ENCODE measurements at places on chromosomes 12 and 14.

GRCh38 chr14:27049701-27050100 lies 451.9 kb upstream of the NOVA1 start:
- DNase-seq = no peak

DNA sequence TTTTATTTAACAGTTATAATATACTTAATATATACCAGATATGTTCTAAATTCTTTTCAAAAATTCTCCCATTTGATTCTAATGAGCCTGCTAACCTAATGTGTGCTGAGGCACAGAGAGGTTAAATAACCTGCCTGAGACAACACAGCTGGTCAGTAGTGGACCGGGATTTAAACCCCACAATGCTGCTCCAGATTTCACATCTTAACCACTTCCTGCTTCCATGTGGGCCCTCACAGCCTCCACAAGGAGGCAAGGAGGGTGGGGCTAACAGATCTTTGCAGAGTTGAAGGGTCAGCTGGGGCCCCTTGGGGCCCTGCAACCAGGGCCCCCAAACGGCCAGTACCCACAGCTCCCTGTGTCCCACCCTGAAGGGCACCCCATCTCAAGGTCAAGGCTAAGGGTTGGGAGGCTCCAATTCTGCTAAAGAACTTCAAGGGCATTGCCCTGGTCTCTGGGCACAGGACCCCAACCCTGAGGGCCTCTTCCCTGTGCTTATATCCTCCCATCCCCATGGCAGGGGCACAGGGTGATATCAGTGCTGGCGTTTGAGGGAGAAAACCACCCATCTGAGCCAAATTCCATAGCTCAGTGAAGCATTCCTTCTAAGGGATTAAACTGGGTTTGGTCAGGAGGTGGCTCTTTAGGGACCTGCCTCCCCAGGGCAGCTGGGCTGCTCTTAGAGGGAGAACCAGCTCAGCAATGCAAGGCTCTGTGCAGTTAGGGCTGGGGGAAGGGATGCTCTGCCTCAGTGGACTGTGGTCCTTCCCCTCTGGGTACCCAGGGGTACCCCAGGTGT lies 2.2 kb downstream of the KRT80 start:
- DNase-seq = no peak

GRCh38 chr12:69161829-69162228 lies 77.5 kb upstream of the CPSF6 start:
- no peak for DNase-seq

GRCh38 chr12:50603817-50604639 lies 99.2 kb downstream of the DIP2B start:
- DNase-seq = no peak

DNA sequence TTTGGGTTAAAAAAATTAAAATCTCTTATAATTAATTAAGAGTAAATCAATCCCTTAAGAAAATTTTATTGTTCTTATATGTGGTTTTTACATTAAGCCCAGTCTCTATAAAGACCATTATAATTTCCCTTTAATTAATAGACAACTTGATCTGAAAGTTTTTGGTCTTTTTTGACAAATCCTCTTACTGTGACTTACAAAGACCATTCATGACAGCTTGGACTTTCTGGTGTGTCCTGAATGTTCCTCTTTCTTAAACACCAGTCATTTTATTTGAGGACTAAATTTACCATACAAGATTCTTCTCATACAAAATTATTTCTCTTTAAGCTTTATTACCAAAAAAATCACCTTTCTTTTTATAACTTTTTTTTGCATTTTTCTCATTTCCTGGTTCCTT lies 368.3 kb downstream of the ADGRD1 start:
- no peak for DNase-seq

DNA sequence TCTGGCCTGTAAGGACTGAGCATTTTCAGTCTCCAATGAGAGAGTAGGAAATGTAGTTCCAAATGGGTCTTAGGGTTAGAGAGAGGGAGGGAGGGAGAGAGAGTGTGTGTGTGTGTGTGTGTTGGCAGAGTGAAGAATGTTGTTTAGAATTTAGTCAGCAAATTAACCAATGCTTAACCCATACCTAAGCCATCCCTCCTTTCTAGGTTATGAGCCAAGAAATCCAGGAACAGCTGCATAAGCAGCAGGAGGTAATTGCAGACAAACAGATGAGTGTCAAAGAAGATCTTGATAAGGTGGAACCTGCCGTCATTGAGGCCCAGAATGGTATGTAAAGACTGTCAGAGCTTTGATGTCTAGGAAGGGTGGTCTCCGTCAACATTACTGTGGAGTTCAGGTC lies 56.9 kb downstream of the HSP90AA1 start:
- DNase-seq = no peak

GRCh38 chr14:98296895-98297294 lies 975.1 kb downstream of the BCL11B start:
- no peak for DNase-seq

DNA sequence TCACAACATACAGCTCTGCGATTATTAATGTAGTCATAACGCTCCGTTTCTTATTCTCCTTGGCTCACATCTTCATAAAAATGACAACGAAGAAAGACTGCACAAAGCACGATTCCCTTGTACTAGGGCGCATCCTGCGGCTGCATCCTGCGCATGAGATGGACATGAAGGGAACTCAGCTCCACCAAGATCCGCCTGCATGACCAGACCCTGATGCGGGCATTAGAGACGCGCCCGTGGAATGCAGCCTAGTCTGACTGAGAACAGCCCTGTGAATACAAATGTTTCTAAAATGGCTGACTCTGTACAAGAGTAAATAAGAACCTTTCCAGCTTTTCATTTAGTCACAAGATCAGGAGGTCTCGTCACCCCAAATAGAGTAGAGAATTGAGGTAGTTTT lies 422.2 kb downstream of the NOVA1 start:
- DNase-seq = no peak

DNA sequence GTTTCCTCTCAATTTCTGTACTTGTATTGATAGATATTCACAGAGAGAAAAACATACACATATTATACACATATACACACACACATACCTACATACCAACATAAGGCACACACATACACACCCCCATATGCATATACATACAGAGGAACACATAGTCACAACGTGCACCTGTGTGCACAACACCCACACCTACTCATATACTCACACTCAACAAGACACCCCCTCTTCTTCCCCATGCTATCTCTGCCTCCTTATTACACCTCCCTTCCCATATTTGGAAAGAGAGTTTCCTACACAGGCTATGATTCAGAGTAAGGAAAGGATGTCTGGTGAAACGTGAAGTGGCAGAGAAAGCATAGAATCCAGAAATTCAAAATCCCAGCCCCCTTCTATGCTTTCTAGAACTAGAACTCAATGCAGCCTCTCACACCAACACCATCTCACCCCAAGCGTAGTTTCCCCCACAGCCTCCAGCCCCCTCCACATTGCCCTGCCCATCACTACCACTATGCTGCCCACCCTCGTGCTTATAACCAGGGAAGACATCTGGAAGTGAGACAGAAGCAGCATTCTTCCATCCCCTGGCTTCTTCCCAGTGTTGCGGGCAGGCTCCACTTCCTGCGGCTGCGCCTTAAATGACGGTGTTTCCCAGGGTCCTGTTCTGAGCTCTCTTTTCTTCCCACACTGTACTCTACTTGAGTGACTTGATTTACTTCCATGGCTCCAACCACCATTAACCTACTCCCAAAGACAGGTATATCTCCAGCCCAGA lies 2.4 kb downstream of the RNASE8 start:
- DNase-seq = no peak

DNA sequence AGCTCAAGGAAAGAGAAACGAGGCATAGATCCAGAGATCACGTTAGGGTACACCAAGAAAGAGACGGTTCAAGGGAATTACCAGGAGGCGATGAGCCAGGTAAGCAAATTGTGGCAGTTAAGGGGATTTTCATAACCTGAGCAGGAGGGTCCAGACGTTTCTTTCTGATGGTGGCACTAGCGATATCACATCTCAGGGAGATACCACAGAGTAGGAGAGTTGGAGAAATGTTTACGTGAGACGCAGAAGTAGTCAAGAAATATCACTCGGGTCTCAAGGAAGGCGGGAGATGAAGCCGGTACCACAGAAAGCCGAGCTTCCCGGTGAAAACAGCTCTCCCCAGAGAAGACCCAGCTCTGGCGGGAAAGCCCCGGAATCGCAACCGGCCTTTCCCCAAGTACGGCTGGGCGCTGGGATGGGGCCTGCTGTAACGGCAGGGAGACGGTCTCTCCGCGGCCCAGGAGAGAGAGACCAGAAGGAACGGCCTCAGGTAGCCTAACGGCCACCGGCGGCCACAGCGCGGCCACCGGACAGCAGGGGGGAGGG lies 485 bp downstream of the SENP1 start:
- peak; percentile 54 for DNase-seq

- peak; percentile 44 for DNase-seq
Observed at GRCh38 chr12:9943240-9943639, 11.1 kb upstream of the CLEC2A start.

DNA sequence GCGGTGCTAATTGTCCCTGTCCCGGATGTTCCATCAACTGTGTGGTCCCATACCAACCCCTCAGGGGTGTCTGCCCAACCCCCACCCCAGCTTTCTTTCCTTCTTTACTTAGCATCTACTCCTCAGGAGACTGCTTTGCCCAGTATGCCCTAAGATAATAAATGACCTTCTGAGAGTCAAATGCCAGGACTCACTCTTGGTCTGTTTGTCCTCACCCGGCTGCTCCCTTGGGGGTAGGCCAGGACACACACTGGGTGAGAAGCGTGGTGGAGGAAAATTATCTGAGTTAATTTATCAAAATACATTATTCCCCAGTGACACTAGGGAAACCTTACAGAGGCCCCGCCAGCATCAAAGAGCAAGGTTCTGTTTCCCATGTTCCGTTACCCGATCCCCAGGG lies 457.0 kb downstream of the RGS6 start:
- DNase-seq = no peak

DNA sequence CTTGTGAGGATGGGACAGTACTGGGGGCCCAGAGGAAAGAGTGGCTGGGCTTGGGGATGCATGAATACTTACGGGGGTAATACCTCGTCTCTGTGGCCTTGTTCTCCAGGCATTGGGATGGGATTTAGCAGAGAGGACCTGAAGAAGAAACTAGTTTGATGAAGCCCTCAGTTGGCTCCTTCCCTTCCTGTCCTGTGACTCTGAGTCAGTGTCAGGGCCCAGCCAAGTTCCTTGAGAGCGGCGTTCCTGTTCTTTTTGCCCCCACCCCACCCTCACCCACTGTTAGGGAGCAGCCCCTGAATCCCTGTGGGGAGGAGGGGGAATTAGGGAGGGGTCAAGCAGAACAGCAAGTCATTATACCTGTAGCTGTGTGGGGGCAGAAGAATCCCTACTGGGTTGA lies 5.2 kb upstream of the LRP1-AS start:
- no peak for DNase-seq

DNA sequence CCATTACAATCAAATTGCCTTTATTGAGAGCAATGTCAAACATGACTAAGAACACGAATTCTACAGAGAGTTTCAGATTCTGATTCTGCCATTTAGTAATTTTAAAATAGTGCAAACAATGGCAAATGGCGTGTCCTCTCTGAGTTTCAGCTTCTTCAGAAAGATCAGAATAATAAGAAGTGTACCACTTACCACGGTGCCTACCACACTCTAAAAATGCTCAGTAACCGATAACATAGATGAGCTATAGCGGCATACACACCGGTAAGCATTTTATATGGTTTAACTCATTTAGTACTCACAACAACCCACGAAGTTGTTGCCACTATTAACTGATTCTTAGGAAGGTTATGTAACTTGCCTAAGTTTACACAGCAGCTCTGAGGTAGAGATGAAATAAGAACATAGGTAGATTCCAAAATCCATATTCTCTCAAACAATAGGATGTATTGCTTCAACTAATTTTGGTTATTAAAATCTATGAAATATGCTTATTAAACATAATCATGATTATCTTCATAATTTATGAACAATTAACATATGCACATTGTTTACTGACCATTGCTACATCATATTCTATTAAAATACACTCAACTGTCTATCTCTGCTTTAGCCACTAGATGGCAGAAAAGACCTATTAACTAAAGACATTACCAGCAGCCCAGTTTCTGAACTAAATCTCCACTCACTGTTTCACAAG lies 38.3 kb downstream of the SLC6A15 start:
- peak; percentile 20 for DNase-seq

DNA sequence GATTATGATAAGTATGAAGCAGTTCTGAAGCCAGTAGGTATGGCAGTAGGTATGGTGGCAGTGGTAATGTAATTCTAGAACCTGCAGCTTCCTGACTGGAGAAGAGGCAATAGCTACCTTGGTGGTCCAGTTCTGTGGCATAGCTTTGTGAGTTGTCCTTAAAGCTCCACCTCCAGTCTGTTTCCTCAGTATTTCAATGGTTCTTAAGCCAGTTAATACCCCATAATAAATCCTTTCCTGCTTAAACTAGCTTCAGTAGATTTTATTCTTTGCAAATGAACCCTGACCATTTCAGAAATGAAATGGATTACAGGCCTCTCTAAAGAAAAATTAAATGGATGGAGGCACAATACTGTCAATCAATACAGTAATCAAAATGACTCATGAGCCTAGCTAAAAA lies 117.8 kb upstream of the KRAS start:
- no peak for DNase-seq

DNA sequence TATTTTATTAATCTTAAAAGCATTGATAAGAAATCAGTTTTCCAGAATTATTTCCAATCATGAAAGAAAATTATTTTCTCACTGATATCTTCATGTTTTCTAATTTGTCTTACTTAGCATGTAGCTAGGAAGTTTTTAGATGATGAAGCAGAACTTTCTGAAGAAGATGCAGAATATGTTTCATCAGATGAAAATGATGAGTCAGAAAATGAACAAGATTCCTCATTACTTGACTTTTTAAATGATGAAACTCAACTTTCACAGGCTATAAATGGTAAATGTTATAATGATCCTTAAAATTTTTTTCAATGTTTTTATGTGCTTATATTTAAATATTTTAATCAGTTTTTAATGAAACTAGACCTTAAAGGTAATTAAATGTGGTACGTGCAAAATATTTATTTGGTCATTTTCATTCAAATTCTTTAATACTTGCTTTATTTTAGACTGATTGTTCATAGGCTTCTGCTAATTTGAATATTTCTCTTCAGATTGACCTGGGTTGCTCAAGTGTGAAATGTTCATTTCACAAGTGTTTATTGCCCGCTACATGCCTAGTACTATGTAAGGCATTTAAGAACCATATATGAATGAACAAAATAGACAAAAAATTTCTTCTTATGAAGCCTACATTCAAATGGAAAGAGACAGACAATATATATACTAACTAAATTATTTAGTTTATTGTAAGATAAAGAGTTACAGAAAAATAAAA lies 49.5 kb downstream of the FANCM start:
- DNase-seq = no peak

DNA sequence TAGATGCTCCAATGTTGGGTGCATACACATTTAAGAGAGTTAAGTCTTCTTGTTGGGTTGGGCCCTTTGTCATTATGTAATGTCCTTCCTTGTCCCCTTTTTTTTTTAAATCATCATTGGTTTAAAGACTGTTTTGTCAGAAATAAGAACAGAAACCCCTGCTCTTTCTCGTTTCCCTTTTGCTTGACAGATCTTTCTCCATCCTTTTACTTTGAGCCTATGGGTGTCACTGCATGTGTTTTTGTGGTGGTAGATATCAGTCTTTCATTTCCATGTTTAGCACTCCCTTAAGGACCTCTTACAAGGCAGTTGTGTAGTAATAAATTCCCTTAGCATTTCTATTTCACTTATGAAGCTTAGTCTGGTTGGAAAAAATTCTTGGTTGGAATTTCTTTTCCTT lies 47.4 kb downstream of the RTN1 start:
- DNase-seq = no peak

GRCh38 chr14:102140027-102140749 lies 491 bp downstream of the WDR20 start:
- peak; percentile 17 for DNase-seq

GRCh38 chr14:83356080-83356479 lies 1822.4 kb upstream of the SEL1L start:
- DNase-seq = no peak

- DNase-seq = no peak
Observed at GRCh38 chr14:99075771-99076375, 196.1 kb downstream of the BCL11B start.

Data from naive B cell (primary cell).